ENCODE measurements at places on chromosomes 1 and 21.

DNA sequence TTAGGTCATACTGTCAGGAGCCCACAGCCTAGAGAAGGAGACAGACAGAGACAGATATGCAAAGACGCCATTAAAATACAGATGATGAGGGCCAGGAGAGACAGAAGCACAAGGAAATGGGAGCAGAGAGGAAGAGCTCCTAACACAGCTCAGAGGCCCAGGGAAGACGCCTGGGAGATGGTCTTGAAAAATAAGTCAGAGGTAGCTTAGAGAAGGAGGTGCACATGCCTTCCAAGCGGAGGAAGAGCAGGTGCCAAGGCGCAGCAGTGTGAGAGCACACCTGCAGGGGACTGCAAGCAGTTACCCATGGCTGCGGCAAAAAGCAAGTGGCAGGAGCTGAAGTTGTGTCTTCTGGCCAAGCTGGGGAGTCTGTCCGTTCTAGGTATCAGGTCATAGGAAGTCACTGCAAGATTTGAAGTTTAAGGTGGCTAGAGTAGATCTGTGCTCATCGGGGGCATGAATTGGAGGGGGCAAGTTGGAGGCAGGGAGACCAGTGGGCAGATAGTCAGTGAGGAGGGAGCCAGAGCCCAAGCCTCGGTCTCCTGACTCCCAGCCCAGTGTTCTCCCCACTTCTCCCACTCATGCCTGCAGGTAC, 1.3 kb upstream of the TRABD2B start:
- DNase-seq, result no peak

- no peak for DNase-seq
These were observed 18.5 kb downstream of the NPHP4 start for GRCh38 chr1:5973771-5974170.

- DNase-seq, result no peak
These were observed 12.0 kb downstream of the TAF5L start for GRCh38 chr1:229613938-229614337.

- no peak for DNase-seq
These were observed 32.0 kb downstream of the TMEM53 start for GRCh38 chr1:44642255-44642654.

DNA sequence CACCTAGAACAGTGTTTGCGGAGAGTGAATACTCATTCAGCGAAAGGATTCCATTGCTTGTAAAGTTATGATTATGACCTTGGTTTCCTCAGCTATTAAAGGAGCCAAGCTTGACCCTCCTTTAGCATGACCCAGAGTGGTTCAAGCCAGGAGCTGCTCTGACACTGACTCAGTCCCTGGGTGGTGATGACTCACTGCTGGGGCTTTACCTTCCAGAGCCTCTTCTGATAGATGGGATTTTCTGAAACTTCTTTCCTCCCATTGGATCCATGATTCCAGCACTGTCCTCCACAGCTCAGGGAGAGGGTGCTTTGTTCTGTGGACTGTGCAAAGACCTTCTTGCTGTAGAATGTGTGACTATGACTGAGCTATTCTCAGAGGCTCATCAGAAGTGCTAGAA, 77.4 kb downstream of the S1PR1 start:
- no peak for DNase-seq

GRCh38 chr1:216582151-216582550, 141.1 kb downstream of the ESRRG start:
- DNase-seq, result no peak

- no peak for DNase-seq
These were observed 56.8 kb downstream of the SKI start for GRCh38 chr1:2284932-2285331.

DNA sequence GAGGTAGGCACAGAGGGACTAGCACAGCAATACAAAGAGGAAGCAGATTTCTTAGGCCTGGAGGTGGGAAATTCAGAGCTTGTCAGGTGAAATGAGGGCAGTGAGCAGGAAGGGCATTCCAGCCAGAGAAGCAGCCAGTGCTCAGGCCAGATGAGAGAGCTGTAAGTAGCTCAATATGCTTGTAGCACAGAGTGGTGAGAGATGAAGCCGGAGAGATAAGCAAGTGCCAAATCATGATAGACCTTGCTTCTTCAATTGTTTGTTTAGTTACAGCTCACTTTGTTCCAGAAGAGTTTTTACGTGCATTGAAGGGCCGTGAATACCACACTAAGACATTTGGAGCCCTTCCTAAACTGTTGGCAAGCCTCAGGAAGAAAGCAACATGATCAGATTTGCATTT, 42.0 kb upstream of the ADAMTS1 start:
- no peak for DNase-seq

DNA sequence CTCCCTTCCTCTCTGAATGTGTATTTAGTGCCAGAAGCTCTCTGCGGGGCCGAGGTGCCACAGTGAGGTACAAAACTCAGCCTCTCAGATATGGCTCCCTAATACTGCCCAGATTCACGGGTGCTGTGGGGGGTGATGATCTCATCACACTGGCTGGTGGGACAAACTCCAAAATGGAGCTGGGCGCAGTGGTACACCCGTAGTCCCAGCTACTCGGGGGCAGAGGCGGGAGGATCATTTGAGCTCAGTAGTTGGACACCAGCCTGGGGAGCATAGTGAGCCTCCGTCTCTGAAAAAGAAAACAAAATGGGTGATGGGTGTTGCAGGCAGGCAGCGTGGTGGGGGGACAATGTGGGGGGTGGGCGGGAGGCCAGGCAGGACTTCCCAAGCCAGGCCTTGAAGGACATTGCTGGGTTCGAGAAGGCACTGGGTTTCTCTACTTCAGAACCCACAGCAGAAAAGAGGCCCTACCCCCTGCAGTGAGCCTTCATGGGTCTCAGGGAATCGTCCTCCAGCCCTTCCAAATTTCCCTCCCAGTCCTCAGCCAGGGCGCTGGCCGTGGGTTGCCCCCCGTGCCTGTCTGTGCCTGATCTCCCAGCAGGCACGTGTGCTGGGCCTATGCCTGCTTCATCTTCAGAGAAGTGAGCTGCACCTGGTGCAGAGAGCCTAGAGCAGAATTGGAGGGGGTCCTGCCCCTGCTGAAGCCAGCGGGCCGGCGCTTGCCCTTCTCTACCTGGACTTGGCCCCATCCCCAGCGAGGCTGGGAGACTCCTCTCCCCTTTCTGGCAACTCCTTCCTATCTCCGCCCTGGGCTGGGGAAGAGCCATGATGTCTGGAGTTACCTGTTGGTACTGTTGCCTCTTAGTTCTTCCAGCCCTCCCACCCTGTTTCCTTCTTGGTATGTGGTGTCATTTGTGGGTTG, 14.0 kb downstream of the H6PD start:
- DNase-seq, result no peak

DNA sequence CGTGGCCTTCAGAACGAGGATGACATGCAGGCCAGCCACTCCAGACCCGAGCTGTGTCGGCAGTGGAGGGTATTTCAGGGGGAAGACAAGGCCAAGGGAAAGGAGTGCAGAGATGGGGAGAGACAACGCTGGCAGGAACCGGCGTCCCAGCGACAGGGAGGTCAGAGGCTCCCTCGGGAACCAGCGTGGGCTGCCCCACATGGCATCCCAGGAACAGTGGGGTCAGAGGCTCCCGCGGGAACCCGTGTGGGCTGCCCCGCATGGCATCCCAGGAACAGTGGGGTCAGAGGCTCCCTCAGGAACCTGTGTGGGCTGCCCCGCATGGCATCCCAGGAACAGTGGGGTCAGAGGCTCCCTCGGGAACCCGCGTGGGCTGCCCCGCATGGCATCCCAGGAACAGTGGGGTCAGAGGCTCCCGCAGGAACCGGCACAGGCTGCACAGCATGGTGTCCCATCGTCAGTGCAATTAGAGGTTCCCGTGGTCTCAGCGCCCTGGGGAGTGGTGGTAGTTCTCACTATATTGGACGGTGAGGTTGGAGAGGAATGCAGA, 43.0 kb downstream of the SLC19A1 start:
- DNase-seq, result no peak

GRCh38 chr1:234709473-234710228, 99.7 kb upstream of the IRF2BP2 start:
- no peak for DNase-seq

DNA sequence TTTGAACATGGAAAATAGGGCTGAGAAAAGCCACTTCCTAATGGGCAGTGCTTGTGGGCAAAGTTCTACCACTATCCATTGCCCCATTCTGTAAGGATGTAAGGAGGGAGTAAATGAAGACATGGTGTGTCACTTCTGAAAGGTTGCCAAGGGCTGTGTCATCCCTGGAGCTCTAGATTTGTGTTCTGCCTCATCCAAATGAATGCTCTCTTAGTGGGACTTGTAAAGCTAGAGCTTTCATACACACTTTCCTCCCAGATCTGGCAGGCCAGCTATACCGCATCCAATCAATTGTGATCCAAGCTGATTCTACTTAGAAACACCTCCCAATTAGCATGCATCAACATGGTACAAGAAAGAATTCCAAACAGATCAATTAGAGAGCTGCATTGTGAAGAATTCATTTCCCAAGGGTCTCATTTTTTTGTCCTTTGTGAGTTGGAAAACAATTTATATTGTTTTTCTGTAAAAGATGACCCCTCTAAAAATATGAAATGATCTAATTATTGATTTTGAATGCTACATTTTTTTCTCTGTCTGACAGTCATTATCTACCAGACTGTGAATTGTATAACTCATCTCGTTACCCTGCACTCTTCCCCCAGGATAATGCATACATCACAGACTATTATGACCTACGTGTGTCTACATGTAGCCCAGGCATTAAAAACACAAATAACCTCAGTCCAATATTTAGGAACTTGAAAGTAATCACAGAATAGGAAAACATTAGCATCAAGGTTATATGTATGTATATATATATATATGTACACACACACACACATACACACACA, 117.1 kb upstream of the DUSP10 start:
- DNase-seq, result no peak

DNA sequence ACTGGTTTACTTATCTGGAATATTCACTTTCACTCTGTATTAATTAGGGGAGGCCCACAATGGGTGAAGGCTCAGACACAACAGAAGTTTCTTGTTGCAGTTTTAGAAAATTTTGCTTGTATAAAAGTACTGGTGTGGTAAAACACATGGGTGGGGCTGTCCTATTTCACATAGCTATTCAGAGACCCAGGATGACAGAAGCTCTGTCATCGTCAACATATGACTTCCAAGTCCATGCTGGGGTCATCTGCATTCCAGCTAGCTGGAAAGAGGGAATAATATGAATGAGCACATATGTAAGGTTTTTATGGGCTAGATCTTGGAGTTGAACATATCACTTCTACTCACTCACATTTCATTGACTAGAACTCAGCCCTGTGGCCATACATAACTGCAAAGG, 166.4 kb upstream of the KCTD3 start:
- DNase-seq, result no peak

- peak; percentile 59 for DNase-seq
These were observed 46.7 kb downstream of the GALNT2 start for GRCh38 chr1:230113593-230114236.

- DNase-seq, result no peak
These were observed 55.3 kb upstream of the HSPA13 start for GRCh38 chr21:14438211-14438610.

- no peak for DNase-seq
These were observed at the start of gene LRRC39 for GRCh38 chr1:100178091-100178490. Gene LRRC39 (minus strand): TSS chr1:100178256. CDS start chr1:100168516, 9,740 bp downstream.

DNA sequence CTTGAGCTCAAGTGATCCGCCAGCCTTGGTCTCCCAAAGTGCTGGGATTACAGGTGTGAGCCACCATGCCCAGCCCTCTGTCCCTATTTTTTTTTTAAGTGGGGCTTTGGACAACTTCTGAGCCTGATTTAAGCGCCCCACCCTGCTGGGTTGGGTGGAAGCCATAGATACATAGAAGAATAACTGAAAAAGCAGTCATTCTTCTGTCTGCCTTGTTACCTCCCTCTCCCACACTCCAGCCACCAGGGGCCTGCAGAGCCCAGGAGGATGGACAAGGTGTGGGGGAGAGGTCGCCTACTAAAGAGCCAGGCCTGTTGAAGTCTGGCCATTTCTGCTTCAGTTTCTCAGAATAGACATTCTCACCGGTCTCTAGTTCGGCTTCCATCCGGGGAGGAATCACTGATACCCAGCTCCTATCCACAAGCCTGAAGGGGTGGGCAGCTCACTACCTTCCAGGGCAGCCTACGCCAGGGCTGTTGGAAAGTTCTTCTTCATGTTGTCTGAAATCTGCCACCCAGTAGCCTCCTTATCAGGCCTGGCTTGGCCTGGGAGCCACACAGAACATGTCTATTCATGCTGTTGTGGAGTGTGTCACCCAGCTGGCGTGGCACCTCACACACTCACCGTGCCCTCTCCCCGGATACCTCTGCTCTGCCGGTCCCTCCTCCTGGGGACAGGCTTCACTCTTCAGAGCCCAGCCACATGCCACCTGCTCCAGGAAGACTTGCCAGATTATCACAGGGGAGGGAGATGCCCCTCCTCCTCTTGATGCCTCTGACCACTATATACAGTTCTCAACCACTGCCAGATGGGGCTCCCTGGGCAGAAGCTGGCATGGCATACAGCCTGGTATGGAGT, 27.7 kb downstream of the KNCN start:
- no peak for DNase-seq

- DNase-seq, result no peak
These were observed 18.1 kb upstream of the ENAH start for GRCh38 chr1:225670806-225671733.

GRCh38 chr21:45997495-45998275, 16.1 kb downstream of the COL6A1 start:
- no peak for DNase-seq

GRCh38 chr1:178094739-178095645, 1.1 kb downstream of the RASAL2 start:
- peak; percentile 65 for DNase-seq

DNA sequence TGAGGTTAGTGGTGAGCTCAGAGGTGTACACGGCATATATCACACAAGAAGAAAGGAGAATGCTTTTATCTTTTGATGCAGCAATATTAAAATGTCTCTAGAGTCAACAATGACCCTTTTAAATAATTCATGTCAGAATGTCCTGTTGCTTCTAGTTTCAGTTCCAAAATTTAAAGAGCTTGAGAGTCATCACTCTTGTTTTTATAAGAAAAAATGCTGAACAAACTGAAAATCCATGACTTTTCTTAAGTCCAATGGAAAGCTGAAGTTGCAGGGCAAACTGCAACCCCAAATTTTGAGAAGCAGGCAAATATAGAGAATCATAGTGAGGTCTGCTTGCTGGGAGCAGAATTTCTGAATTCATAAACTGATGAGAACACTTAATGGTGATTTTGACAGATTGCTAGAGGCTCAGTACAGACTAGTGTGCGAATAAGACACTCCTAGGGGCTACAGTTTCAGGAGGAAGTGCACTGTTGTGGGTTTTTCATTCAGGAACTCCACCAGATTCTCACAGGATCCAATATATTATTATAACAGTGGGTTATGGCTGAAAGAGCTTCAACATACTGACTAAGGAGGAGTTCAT, 135.1 kb downstream of the CLIC6 start:
- DNase-seq, result no peak

DNA sequence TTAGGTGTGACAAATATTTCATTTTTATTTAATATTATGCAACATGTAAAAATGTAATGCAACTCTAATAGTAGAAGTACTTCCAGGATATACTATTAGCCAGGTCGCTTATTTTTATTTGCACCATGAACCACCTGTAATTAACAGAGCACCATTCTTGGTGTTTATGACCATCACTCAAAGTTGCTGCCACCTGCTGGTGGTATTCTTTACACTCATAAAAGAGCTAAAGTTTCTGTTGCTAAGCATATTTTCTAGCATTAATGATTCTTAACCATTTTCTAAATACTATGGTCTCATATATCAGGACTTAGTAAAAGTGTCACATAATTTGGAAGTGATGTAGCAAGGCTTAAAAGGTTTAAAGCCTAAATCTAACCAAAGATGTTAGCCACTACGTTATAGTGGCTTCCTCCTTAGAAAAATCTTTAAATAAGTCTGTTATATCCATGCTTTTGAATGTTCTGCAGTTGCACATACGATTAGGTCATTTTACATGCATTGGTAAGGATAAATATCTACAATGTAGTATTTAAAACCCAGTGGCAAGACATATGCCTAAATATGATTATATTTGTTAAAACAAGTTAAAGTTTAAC, 244.5 kb downstream of the NEGR1 start:
- peak; percentile 12 for DNase-seq
